Fibroblast of lung (primary cell): ENCODE measurements at places on chromosomes 3 and 15.

GRCh38 chr3:68779261-68779660, 153.1 kb downstream of the TAFA4 start:
- DNase-seq = no peak

- DNase-seq = no peak
Measured at GRCh38 chr3:191260431-191261303, 61.6 kb downstream of the OSTN start.

GRCh38 chr15:70244978-70245542, 147.3 kb upstream of the TLE3 start:
- DNase-seq = no peak

DNA sequence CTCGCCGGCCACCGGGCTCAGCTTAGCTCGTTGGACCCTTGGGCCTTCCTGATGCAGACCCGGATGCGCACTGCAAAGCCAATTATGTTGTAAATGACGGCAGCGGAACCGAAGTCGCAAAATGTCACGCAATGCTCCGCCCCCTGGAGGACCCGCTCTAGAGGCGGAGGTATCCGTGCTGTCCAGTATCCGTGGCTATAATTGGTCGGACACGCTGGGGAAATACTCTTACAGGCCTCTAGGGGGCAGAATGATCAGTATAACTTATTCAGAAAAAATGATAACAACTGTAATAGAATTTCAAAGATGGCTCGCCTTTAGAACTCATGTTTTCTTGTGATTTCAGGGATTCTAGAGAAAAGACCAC, at the start of gene PRR23B:
PRR23B (minus strand) TSS at position 59 of the 367 bp plus-strand sequence. CDS start 265 bp downstream, outside the sequence.
- no peak for DNase-seq

GRCh38 chr3:24605511-24606028, 110.9 kb upstream of the THRB start:
- no peak for DNase-seq
